Astrocyte of the hippocampus (primary cell): ENCODE measurements at places on chromosomes 6 and 20.
A peak's percentile ranks its signal among the peaks of the same experiment; 100 is the strongest.

- no peak for DNase-seq
These were observed 48.6 kb upstream of the NAA20 start for GRCh38 chr20:19968466-19969073.

DNA sequence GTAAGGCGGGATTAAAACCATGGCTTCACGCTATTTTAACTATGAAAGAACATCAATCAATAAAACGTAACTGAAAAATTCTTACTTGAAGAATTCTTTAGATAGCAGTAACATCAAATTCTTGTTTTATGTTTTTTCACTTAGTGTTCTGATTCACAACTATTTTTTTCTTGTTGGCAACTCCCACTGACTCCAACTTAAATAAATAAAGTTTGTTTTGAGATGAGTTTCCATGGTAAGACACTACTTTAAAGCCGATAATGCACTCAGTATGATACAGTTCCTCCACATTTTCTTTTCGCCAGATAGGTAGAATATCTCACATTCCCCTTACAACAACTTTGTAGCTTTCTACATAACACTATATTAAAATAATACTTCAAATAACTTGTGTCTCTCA lies 33.1 kb upstream of the CNKSR3 start:
- DNase-seq: no peak

GRCh38 chr6:45192556-45192955 lies 135.6 kb upstream of the RUNX2 start:
- DNase-seq: no peak

DNA sequence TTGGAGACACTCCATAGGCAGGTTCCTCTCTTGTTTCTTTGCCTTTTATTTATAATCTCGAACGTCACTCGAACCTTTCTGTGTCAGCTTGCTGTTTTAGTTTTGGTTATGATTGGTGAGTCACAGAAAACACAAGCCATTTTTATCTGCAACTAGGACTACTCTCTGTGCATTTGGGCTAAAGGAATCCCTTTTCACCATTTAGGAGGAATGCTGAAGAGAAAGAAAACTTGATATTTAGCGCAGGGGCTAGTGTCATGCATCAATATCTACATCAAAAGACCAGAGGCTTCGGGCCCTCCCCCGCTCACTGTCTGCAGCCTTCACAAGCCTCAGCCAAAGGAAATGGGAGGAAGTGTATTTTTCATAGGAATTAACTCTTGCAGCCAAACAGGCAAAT lies 507.8 kb upstream of the CITED2 start:
- DNase-seq: peak; percentile 39

GRCh38 chr6:22222469-22222868 lies 74.4 kb downstream of the PRL start:
- no peak for DNase-seq

GRCh38 chr20:57619051-57619831 lies 985 bp downstream of the ZBP1 start:
- no peak for DNase-seq
